CD8-positive, alpha-beta memory T cell (primary cell): ENCODE measurements at places on chromosomes 7 and 10. TPM values are rescaled to one million over a fixed set of nuclear protein-coding genes. Genes with fewer than 3 reads are reported as not detected.
A peak's percentile ranks its signal among the peaks of the same experiment; 100 is the strongest.

DNA sequence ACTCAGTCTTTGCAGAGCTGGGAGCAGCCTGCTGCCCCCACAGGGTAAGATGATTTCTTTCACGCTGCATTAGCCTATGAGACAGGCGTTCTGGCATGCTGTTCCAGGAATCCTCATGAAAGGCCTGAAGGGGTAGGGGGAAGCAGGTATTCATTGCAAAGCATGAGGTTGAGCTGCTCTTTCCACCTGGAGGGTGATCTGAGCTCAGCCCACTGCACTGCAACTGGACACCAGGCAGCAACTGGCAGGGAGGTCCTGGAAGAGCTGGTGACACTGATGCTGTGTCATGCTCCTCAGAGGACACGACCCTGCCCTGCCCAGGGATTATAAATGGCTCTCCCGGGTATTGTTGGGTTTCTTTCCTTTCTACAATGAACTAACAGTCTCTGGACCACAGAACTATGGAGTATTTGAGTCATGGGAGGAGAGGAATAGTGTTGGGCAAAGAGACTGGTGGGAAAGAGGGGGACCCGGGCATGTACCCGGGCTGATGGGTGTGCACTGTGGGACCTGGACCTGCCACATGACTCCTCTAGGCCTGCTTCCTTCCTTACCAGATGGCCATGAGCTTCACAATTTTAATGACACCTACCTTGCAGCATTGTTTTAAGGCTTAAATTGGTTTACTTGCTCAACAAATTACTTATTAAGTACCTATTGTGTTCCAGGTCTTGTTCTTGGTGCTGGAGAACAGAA is 24.3 kb downstream of the SLC25A28 start:
- no peak for DNase-seq
- H3K27me3 ChIP-seq = no peaks in the 10 kb centered on the region
- H3K36me3 ChIP-seq = no peaks in the 10 kb centered on the region
- no peaks in the 10 kb centered on the region for H3K4me1 ChIP-seq
- no peak overlapping the region for H3K27ac ChIP-seq
- H3K4me3 ChIP-seq = no peak overlapping the region

GRCh38 chr10:86596266-86596665 is 58.1 kb upstream of the OPN4 start:
- no peak overlapping the region for H3K27ac ChIP-seq
- no peaks in the 10 kb centered on the region for H3K27me3 ChIP-seq
- no peaks in the 10 kb centered on the region for H3K4me1 ChIP-seq
- no peak for DNase-seq
- H3K36me3 ChIP-seq = no peaks in the 10 kb centered on the region

- no peak overlapping the region for H3K4me3 ChIP-seq
- H3K27me3 ChIP-seq = peaks cover 32% of the 10 kb centered on the region
- peaks cover 4% of the 10 kb centered on the region for H3K4me1 ChIP-seq
- H3K36me3 ChIP-seq = no peaks in the 10 kb centered on the region
Measured at GRCh38 chr10:117541405-117541908, 1.1 kb upstream of the EMX2 start.

UBN2 gene
- 13.0 TPM for total RNA-seq

ANKRD7 gene
- total RNA-seq = 1.8 TPM

GRCh38 chr7:7519056-7519455 is 16.6 kb downstream of the COL28A1 start:
- no peak overlapping the region for H3K4me3 ChIP-seq
- no peaks in the 10 kb centered on the region for H3K27me3 ChIP-seq
- H3K36me3 ChIP-seq = no peaks in the 10 kb centered on the region
- DNase-seq = no peak
- H3K4me1 ChIP-seq = no peaks in the 10 kb centered on the region

DNA sequence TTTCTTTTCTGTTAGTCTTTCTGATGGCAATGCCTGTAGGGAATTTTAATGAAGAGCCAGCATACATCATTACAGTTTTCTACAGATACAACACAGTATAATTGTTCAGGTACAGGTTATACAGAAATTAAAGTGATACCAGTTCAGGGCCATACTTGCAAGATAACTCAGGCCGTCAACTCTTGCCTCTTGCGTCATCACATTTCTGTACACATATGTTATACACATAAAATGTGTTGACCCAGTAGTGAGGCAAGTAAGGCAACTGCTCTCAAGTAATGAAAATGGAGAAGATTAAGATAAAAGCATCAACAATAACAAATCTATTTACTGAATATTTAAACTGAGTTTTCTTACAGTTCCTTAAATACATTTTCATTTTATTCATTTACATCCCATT is 317.8 kb downstream of the HPSE2 start:
- H3K4me1 ChIP-seq = no peaks in the 10 kb centered on the region
- no peak overlapping the region for H3K4me3 ChIP-seq
- DNase-seq = no peak
- no peaks in the 10 kb centered on the region for H3K36me3 ChIP-seq
- no peaks in the 10 kb centered on the region for H3K27me3 ChIP-seq

GRCh38 chr7:54339073-54339472 is 203.1 kb upstream of the VSTM2A start:
- no peak overlapping the region for H3K27ac ChIP-seq
- H3K36me3 ChIP-seq = no peaks in the 10 kb centered on the region
- no peak for DNase-seq
- no peaks in the 10 kb centered on the region for H3K27me3 ChIP-seq
- H3K4me1 ChIP-seq = no peaks in the 10 kb centered on the region

NUDT13 gene
- 1.7 TPM for total RNA-seq

DNA sequence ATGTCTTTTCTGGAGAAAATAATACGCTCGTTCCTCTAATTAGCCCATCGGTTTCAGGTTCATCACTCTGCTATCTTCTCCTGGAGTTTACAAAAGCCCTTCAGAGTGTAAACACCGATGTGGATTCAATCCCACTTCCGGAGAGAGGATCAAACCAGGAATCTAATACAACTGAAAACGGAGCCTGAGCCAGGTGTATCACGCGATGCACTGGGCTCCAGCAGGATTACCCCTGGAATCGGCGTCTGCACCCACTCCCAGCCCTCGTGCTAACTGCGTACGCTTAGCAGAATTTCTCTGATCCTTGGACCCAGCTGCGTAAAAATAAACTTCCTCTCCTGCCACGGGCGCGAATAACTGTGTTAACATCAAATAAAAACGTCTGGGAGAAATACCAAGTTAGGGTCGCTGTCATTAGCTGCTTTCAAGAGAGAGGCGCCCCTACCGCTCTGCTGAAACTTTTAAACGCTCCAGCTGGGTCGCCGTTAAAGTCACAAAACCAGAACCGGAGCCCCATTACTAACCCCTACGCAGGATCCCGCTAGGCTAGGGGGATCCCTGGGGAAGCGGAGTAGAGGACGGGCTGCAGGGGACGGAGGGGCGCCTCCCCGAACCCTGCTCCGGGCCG is 502 bp downstream of the ZNF3 start:
- DNase-seq = no peak
- peaks cover 24% of the 10 kb centered on the region for H3K4me1 ChIP-seq
- peaks cover 26% of the 10 kb centered on the region for H3K36me3 ChIP-seq
- H3K27me3 ChIP-seq = no peaks in the 10 kb centered on the region
- peak overlapping the region; percentile 84 for H3K27ac ChIP-seq
- H3K4me3 ChIP-seq = peak overlapping the region; percentile 92

SLC26A3 gene
- total RNA-seq = not detected

DNA sequence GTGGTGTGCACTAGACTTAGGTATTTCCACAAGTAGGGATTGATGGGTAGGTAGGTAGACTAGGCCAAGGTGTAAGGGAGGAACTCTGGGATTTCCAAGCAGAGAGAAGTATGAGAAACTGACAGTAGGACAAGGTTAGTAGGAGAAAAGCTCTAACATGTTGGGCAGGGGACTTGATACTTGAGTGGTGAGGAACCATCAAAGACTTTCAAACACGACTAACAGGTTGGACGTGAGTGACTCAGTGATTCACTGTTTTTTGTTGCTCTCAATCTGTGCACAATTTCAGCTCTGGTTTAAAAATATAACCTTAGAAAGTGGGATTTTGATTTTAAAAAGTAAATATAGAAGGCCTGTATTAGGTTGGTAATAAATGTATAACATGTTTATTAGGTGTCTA is 44.4 kb downstream of the KLHDC10 start:
- H3K4me3 ChIP-seq = no peak overlapping the region
- H3K27me3 ChIP-seq = no peaks in the 10 kb centered on the region
- no peaks in the 10 kb centered on the region for H3K4me1 ChIP-seq
- no peak for DNase-seq
- H3K27ac ChIP-seq = no peak overlapping the region

MRC1 gene
- 1.4 TPM for total RNA-seq

DNA sequence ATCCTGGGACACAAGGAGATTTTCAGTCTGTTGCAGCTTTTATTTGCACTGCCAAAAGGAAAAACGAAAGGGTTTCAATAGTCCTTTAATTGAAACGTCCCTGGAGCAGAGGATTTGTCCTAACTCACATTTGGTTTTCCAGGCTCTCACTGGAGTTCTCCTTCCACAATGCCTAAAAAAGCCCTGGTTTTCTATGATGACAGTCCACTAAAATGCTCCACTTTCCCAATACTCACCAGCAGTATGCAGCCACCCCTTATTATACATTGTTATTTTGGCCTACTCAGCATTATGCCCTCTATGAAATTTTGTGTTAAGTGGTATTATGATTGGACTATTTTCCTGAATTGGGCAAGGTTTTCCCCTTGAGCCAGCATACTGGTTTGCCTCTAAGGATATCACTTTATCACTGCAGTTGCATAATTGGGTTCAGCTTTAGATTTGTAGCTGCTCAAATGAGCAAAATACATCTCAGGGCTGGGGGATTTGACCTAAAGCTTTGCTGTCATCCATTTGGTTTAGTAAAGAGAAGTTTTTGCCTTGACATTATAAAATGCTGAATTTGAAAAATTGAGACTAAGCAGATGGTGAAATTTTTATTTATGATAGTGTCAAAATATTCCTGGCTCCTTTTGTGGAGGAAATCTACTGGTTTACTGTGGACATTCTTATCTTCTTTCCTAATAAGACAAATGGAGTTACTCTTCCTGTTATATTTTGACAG is 239.2 kb downstream of the RNLS start:
- no peak overlapping the region for H3K27ac ChIP-seq
- H3K4me1 ChIP-seq = peaks cover 8% of the 10 kb centered on the region
- no peak overlapping the region for H3K4me3 ChIP-seq
- no peaks in the 10 kb centered on the region for H3K36me3 ChIP-seq
- no peak for DNase-seq

HOXA4 gene
- total RNA-seq = not detected

DNA sequence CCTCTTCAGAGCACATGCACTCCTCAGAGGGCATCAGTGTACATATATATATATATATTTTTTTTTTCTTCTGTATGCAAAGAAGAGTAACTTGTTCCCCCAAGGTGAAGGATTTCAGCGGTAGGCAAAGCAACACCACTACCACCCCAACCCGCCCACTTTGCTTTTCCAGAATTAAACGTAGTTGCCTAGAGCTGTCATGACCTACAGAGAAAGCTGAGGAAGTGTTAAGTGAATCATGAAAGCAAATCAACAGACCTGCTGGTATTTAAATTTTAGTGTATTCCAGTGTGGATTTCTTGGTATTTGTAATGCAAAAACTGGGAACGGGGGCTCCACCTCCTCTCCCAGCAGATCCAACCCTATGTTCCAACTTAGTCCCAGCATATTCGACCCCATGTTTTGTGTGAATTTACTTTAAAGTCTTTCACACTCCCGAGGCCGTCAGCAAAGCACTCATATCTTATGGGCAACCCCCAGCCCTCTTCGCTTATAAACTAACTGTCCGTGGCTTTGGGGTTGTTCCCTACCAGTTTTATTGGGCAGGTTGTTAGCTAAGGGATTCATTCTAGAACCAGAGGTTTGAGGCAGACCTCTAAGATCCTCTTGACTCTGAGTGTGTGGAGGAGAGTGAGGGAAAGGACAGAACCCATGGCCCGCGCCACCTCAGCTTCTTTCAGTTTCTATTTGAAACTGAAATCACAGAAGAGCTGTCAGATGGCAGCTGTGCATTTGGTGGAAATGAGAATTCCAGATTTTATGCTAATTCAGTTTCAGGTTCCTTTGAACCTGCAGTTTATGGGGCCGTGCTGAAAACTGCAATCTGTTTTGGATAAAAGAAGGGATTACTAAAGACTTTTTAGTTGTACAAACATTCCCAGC is 450.2 kb upstream of the GALNT17 start:
- H3K4me3 ChIP-seq = peak overlapping the region; percentile 22
- H3K36me3 ChIP-seq = no peaks in the 10 kb centered on the region
- DNase-seq = no peak
- peak overlapping the region; percentile 21 for H3K27ac ChIP-seq

SORCS1 gene
- not detected for total RNA-seq

CCL24 gene
- not detected for total RNA-seq

- H3K36me3 ChIP-seq = no peaks in the 10 kb centered on the region
- H3K4me1 ChIP-seq = no peaks in the 10 kb centered on the region
- H3K27ac ChIP-seq = no peak overlapping the region
- H3K27me3 ChIP-seq = no peaks in the 10 kb centered on the region
- H3K4me3 ChIP-seq = no peak overlapping the region
- no peak for DNase-seq
Measured at GRCh38 chr10:12469345-12469744, 120.0 kb downstream of the CAMK1D start.

DNA sequence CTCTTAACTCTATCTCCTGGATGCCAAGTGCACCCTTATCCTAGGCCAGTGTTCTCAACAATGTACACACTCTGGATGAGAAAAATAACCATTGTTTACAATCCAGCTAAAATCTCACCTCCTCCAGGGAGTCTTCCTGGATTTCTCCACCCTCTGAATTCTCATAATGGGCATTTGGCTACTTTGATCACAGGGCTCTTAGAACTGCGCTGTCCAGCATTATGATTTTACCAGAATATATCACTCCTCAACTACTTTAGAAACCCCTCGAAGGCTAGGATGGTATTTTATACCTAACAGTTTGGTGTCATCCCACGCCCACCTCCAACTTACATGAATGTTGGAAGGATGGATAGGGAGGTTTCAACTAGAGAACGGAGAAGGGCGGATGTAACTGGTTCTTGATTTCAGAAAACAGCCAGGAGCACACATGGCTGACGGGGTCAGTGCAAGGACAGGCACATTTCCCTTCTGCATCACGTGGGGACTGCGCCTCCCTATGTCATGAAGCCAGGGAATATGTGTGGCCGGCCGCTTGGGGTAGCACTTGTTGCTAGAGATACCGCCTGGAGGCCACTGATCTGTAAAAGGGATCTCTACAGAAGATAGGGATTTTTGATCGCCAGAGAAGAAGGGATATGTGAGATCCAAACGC is 1.2 kb upstream of the ATP6V0E2 start:
- DNase-seq = no peak
- H3K36me3 ChIP-seq = no peaks in the 10 kb centered on the region
- H3K4me1 ChIP-seq = peaks cover 71% of the 10 kb centered on the region
- H3K27me3 ChIP-seq = no peaks in the 10 kb centered on the region

- H3K4me1 ChIP-seq = no peaks in the 10 kb centered on the region
- no peak overlapping the region for H3K27ac ChIP-seq
- H3K36me3 ChIP-seq = no peaks in the 10 kb centered on the region
- DNase-seq = no peak
Measured at GRCh38 chr7:101605611-101606497, 23.2 kb downstream of the MYL10 start.

PRF1 gene
- total RNA-seq = 95.7 TPM

- H3K27me3 ChIP-seq = no peaks in the 10 kb centered on the region
- H3K36me3 ChIP-seq = no peaks in the 10 kb centered on the region
- H3K27ac ChIP-seq = no peak overlapping the region
- DNase-seq = no peak
- H3K4me3 ChIP-seq = no peak overlapping the region
Measured at GRCh38 chr7:138137423-138138171, 61.3 kb downstream of the AKR1D1 start.

ACTL6B gene
- total RNA-seq = not detected
